ENCODE measurements at places on chromosomes 5 and 9. TPM values are rescaled to one million over a fixed set of nuclear protein-coding genes. Genes with fewer than 3 reads are reported as not detected.

Gene ANKRD18B
- under 0.01 TPM for total RNA-seq

Gene SLC22A4
- 3.4 TPM for total RNA-seq

Gene SLC36A2
- not detected for total RNA-seq

Gene PTGER4
- 6.5 TPM for total RNA-seq

Gene STPG3
- not detected for total RNA-seq

Gene MUSK
- total RNA-seq: 0.40 TPM

Gene TAF11L5
- not detected for total RNA-seq

Gene GABRA1
- total RNA-seq: not detected

Gene FGF18
- not detected for total RNA-seq

Gene BARX1
- not detected for total RNA-seq

Gene PRR16
- 12.0 TPM for total RNA-seq

Gene SH2D3C
- 0.08 TPM for total RNA-seq

Gene RASEF
- total RNA-seq: 0.39 TPM

All from epithelial cell of alveolus of lung (primary cell).